Breast epithelium (tissue), 4 donors: ENCODE measurements at places on chromosomes 2 and 18. TPM values are rescaled to one million over a fixed set of nuclear protein-coding genes. Genes with fewer than 3 reads are reported as not detected.

DNA sequence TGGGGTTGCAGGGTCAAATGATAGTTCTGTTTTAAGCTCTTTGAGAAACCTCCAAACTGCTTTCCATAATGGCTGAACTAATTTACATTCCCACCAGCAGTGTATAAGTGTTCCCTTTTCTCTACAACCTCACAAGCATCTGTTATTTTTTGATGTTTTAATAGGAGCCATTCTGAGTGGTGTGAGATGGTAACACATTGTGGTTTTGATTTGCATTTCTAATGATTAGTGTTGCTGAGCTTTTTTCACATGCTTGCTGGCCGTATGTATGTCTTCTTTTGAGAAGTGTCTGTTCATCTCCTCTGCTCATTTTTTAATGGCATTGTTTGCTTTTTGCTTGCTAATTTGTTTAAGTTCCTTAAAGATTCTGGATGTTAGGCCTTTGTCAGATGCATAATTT is 107.7 kb downstream of the PDE11A start:
- DNase-seq, result no peak
- no peak overlapping the region for H3K27ac ChIP-seq
- H3K36me3 ChIP-seq, result no peaks in the 10 kb centered on the region
- H3K4me1 ChIP-seq, result no peaks in the 10 kb centered on the region
- no peaks in the 10 kb centered on the region for H3K27me3 ChIP-seq

The ARHGEF4 gene
- total RNA-seq, result 10.1 TPM

DNA sequence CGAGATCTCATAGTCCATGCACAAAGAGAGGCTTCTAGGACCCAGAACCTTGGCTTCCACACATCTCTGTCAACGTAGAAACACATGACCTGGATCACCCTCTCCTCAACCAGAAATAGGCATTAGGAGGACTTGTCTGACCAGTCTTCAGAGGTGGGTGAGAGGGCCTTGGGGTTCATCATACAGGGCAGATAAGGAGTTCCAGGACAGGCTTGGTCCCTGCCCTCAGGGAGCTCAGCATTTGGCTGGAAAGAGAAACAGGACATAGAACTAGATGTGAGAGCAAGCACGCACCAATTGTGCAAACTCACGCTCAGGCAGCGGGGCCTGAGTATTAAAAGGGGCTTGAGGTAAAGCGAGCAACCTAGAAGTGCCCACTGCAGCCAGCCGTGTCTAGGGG is 28.6 kb upstream of the NOTO start:
- H3K27me3 ChIP-seq, result peaks cover 11% of the 10 kb centered on the region
- DNase-seq, result no peak
- H3K4me3 ChIP-seq, result no peak overlapping the region

DNA sequence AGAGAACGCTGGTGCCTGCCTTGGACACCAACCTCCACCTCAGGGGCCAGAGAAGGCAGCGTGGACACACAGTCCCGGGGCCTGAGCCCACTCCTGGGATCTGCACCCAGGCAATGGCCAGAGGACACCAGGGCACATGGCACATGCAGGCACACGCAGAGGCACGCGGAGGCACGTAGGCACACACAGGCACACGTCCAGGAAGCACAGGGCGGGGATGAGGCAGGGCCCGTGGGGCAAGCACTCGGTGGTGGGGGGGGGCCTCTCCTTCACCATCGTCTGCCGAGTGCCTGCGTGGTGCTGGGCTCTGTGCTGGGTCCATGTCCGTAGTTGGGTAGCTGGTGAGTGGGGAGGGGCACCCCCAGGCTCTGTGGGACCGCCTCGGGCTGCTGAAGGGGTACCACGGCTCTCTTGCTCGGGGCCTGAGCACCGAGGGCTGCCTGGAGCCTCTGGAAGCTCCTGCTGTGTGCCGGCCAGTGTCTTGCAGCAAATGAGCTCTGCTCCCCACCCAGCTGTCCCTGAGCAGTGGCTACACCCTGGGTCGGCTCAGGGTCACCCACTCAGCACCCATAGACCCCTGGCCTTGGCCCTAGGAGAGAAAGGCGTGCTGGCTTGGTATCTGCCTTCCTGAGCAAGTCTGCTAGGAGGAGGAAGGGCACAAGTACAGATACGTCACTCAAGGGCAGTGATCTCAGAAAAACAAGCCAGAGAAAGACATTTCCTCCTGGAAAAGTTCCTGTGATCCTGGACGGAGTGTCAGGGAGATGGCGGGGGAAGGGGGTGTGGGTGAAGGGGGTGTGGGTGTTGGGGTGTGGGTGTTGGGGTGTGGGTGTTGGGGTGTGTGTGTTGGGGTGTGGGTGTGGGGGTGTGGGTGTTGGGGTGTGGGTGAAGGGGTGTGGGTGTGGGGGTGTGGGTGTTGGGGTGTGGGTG is 26.4 kb downstream of the RTP5 start:
- H3K36me3 ChIP-seq, result no peaks in the 10 kb centered on the region
- H3K4me3 ChIP-seq, result no peak overlapping the region
- H3K4me1 ChIP-seq, result peaks cover 28% of the 10 kb centered on the region
- DNase-seq, result peak; percentile 62

DNA sequence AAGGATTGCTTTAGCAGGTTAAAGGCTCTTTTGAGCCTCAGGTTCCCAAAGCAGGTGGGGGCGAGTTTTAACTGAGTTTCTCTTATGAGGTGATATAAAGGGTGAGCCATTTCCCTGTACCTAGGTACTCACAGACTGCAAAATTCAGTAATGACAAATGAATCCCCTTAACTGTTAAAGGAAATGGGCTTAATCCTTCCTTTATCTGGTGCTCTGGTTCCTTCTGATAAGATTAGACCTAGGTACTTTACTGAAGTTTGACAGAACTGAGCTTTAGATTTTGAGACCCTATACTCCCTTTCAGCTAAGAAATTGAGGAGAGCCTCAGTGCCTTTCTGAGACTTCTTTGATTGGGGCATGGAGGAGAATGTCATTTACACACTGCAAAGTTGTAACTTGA is 42.6 kb downstream of the STK17B start:
- H3K4me3 ChIP-seq, result no peak overlapping the region
- H3K36me3 ChIP-seq, result no peaks in the 10 kb centered on the region
- no peaks in the 10 kb centered on the region for H3K4me1 ChIP-seq
- H3K27ac ChIP-seq, result no peak overlapping the region
- H3K27me3 ChIP-seq, result no peaks in the 10 kb centered on the region

DNA sequence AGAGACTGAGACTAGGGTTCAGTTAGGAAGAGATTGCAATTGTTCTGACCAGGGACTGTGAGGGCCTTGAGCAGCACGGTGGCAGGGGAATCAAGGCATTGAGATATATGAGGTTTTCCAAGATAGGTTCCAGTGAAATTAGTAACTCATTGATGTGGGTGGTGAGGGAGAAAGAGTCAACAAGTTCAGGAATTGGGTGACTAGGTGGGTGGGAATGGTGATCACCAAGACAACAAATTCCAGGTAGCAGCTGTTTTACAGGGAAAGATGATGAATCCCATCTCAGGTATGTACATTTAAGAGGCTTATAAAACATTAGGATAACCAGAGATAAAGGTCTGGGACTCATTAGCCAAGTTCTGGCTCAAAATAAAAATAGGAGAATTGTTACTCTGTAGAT is 251.5 kb upstream of the MGAT5 start:
- no peak overlapping the region for H3K27ac ChIP-seq
- no peaks in the 10 kb centered on the region for H3K36me3 ChIP-seq
- no peaks in the 10 kb centered on the region for H3K4me1 ChIP-seq

- peak overlapping the region; percentile 96 for H3K4me3 ChIP-seq
- DNase-seq, result no peak
- no peaks in the 10 kb centered on the region for H3K36me3 ChIP-seq
- H3K4me1 ChIP-seq, result no peaks in the 10 kb centered on the region
- H3K27ac ChIP-seq, result peak overlapping the region; percentile 78
- H3K27me3 ChIP-seq, result no peaks in the 10 kb centered on the region
Observed at GRCh38 chr2:33598561-33599174, 431 bp downstream of the FAM98A start.

GRCh38 chr2:159853101-159853500 is 55.1 kb upstream of the CD302 start:
- DNase-seq, result no peak
- no peak overlapping the region for H3K27ac ChIP-seq
- H3K4me3 ChIP-seq, result no peak overlapping the region
- H3K27me3 ChIP-seq, result no peaks in the 10 kb centered on the region
- no peaks in the 10 kb centered on the region for H3K4me1 ChIP-seq

- H3K27ac ChIP-seq, result peak overlapping the region; percentile 99
- H3K4me3 ChIP-seq, result no peak overlapping the region
- no peak for DNase-seq
- no peaks in the 10 kb centered on the region for H3K36me3 ChIP-seq
- no peaks in the 10 kb centered on the region for H3K27me3 ChIP-seq
- H3K4me1 ChIP-seq, result peaks cover 17% of the 10 kb centered on the region
Observed at GRCh38 chr2:64137567-64137966, 6.7 kb downstream of the PELI1 start.

The EML6 gene
- 2.3 TPM for total RNA-seq

DNA sequence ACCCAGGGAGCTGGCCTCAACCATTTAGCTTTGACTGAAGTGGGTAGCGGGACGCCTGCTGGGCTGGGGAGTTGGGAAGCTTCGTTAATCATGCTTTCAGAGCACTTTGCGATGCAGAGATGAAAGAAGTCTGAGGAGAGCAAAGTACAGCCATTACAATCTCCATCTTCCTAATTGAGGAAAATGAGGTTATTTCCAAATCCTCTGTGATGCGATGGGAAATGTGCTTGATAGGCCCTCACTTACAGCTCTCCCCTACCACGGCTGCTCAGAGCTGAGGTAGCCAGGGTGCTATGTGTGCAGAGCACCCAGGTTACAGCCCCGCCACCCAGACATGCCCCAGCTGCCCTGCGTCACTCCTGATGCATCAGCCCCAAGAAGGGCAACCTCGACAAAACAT is 326.5 kb upstream of the KLHL29 start:
- H3K27me3 ChIP-seq, result no peaks in the 10 kb centered on the region
- H3K4me3 ChIP-seq, result no peak overlapping the region
- H3K4me1 ChIP-seq, result no peaks in the 10 kb centered on the region
- DNase-seq, result no peak
- H3K27ac ChIP-seq, result no peak overlapping the region

GRCh38 chr2:65724336-65724735 is 291.9 kb upstream of the SPRED2 start:
- no peaks in the 10 kb centered on the region for H3K36me3 ChIP-seq
- no peaks in the 10 kb centered on the region for H3K27me3 ChIP-seq
- no peaks in the 10 kb centered on the region for H3K4me1 ChIP-seq
- H3K4me3 ChIP-seq, result no peak overlapping the region
- DNase-seq, result no peak

- H3K27me3 ChIP-seq, result no peaks in the 10 kb centered on the region
- H3K4me3 ChIP-seq, result no peak overlapping the region
- H3K4me1 ChIP-seq, result no peaks in the 10 kb centered on the region
- no peak overlapping the region for H3K27ac ChIP-seq
- H3K36me3 ChIP-seq, result no peaks in the 10 kb centered on the region
Observed at GRCh38 chr2:205763708-205764211, 81.5 kb downstream of the NRP2 start.

DNA sequence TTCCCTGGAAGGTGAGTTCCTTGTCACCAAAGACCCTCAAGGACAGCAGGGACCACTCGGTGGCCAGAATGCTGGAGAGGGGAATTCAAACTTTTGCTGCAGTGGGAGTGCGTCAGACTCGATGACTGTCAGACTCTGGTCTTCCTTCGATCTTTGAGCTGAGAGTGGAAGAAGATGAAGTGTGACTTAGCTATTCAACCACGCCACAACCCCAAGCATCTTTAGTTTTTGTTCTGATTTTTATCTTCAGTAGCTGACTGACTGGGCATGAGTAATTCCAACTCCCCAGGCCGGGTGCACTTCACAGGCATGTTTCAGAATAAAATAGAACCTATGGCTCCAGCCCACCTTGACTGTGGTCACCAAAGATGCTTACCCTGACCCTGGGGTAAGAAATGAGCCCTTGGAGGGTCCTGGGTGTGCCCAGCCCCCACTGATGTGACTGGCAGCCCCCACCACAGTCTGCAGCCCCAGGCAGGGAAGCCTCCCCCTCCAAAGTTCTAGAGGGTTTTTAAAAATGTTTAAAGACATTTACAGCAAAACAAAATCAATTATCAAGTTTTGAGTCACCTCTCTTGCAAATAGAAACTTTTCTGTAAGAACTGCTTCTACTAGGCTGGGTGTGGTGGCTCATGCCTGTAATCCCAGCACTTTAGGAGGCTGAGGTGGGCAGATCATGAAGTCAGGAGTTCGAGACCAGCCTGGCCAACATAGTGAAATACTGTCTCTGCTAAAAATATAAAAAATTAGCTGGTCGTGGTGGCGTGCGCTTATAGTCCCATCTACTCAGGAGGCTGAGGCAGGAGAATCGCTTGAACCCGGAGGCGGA is 24.9 kb upstream of the YWHAQ start:
- no peaks in the 10 kb centered on the region for H3K27me3 ChIP-seq
- H3K27ac ChIP-seq, result no peak overlapping the region
- no peak overlapping the region for H3K4me3 ChIP-seq
- no peaks in the 10 kb centered on the region for H3K4me1 ChIP-seq

The SPHKAP gene
- total RNA-seq, result not detected

GRCh38 chr2:107111623-107112022 is 225.7 kb upstream of the ST6GAL2 start:
- H3K4me3 ChIP-seq, result no peak overlapping the region
- DNase-seq, result no peak
- H3K27me3 ChIP-seq, result no peaks in the 10 kb centered on the region
- H3K36me3 ChIP-seq, result no peaks in the 10 kb centered on the region
- H3K4me1 ChIP-seq, result no peaks in the 10 kb centered on the region

- H3K4me1 ChIP-seq, result no peaks in the 10 kb centered on the region
- no peaks in the 10 kb centered on the region for H3K36me3 ChIP-seq
- no peak overlapping the region for H3K27ac ChIP-seq
- no peaks in the 10 kb centered on the region for H3K27me3 ChIP-seq
- H3K4me3 ChIP-seq, result no peak overlapping the region
- DNase-seq, result no peak
Observed at GRCh38 chr2:215660687-215661086, 224.8 kb upstream of the FN1 start.

The G6PC2 gene
- total RNA-seq, result not detected

DNA sequence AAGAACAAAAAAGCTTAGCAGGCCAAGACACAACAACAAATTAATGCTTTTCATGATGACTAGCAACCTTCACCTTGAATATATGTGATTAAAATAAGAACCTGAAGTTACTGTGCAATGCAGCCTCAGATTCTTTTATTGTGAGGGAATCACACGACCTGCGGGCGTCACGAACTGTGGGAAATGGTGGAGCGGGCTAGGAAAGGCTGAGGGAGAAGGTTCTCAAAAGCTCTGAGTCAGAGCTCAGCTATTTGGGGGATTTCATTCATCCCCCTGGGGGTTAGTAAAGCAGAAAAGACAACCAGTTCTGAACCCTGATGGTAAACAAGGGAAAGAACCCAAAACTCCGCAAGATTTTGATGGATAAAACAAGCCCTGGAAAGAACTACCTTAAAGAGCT is 89.3 kb upstream of the NCKAP5 start:
- no peak for DNase-seq
- H3K4me3 ChIP-seq, result no peak overlapping the region
- no peak overlapping the region for H3K27ac ChIP-seq
- H3K27me3 ChIP-seq, result no peaks in the 10 kb centered on the region

DNA sequence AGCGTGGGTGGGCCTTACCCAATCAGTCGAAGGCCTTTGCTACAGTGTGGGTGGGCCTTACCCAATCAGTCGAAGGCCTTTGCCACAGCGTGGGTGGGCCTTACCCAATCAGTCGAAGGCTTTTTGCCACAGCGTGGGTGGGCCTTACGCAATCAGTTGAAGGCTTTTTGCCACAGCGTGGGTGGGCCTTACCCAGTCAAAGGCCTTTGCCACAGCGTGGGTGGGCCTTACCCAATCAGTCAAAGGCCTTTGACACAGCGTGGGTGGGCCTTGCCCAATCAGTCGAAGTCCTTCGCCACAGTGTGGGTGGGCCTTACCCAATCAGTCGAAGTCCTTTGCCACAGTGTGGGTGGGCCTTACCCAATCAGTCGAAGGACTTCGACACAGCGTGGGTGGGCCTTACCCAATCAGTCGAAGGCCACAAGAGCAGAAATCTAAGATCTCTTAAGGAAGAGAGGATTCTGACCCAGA is 16.3 kb upstream of the GAL3ST2 start:
- no peak overlapping the region for H3K27ac ChIP-seq
- no peaks in the 10 kb centered on the region for H3K4me1 ChIP-seq
- no peak overlapping the region for H3K4me3 ChIP-seq
- DNase-seq, result no peak
- no peaks in the 10 kb centered on the region for H3K27me3 ChIP-seq
